ENCODE measurements at places on chromosomes 11 and 22.

DNA sequence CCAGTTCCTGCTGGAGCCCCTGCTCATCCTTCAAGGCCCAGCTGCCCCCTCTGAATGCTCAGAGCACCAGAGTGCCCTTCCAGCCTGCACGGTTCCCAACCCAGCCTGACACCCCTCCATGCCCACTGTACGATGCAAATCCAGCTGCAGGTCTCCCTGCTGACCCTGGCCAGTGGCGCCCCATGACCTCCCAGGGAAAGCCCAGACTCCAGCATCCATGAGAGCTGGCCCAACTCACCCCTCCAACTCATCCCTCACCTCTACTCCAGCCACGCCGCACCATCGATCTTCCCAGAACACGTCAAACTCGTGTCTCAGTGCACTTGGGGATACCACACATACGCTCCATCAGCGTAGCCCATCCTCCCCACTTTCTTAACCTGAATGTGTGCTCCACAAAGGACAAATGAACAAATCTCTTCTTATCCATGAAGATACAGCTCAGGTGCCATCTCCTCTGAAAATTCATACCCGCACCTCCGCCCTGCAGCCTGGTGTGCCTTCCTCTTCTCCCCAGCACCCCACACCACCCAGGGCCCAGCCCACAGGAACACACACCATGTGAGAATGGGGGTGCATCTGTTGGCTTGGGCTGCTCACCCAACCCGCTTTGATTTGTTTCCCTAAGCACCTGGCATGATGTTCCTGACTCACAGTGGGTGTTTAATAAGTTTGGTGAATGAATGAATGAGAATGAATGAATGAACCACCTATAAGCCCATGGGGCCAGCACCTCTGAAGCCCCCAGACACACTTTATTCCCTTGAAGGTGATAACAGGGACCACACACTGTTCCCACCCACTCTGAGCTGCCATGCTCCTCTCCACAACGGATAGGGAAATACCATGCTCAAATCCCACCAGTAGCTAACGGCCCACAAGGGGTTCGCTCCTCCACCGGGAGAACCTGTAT is 6.2 kb downstream of the PLA2G6 start:
- no peak for DNase-seq

GRCh38 chr22:23085785-23086184 is 15.5 kb downstream of the GNAZ start:
- DNase-seq = no peak

- DNase-seq = no peak
Measured at GRCh38 chr11:76229690-76230240, 23.5 kb upstream of the WNT11 start.

DNA sequence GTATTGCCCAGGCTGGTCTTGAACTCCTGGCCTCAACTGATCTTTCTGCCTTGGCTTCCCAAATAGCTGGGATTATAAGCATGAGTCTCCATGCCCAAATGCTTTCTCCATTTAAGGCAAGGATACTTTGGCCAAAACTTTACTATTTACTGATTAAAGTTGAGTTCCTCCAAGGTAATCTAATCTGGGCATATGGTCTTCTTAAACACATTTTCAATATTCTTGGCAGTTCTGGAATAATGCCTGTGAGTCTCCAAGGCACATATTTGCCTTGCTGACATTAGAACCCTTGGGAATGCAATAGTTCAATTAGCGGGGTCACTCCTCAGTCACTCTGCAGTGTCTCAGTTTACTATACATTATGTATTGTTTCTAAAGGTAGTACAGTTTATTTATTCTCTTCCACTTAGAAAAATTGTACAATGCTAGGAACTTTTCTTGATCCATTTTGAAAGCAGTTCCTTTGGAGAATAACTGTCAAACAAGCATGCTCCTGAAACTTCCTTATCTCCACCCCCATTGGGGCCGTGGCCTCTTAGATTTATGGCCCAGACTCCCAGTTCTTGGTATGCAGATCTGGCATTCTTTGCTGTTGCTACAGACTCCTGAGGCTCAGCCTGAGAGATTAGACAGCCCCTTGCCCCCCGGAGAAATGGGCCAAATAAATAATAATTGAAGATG is 13.1 kb upstream of the RAB38 start:
- no peak for DNase-seq

GRCh38 chr11:126817096-126817495 is 183.5 kb downstream of the KIRREL3 start:
- no peak for DNase-seq

DNA sequence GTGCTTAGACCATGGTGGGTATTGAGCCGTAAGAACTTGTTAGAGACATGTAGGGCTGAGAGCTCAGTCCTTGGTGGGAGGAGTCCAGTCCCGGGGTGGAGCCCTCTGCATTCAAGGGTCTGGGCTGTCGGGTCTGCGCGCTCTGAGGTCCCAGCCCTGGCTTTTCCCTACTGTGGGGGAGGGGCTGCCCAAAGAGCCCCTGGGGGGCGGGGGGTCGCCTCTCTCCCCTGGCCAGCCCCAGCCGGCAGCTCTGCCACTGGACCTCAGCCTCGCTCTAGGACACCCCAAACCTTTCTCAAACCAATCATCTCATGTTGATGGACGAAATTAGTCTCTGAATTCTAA is 1006.4 kb downstream of the BRD1 start:
- no peak for DNase-seq

DNA sequence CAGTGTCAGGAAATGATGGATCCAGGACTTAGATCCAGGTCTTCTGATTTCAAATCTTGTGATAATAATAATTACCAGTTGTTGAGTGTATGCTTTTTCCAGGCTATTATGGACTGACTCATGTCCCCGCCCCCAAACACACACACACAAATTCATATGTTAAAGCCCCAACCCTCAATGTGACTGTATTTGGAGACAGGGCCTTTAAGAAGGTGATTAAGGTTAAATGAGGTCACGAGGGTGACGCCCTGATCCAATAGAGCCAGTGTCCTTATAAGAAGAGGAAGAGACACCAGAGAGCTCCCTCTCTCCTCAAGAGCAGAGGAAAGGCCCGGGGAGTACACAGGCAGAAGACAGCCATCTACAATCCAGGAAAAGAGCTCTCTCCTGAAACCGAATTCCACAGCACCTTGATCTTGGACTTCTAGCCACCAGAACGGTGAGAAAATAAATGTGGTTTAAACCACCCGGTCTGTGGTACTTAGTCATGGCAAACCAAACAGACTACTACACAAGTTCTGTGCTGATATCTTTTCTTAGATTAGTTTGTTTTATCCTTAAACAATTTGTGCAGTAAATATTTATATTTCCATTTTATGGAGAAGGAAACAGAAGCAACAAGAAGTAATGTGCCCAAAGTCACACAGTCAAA is 8.2 kb downstream of the TMPRSS5 start:
- DNase-seq = no peak

DNA sequence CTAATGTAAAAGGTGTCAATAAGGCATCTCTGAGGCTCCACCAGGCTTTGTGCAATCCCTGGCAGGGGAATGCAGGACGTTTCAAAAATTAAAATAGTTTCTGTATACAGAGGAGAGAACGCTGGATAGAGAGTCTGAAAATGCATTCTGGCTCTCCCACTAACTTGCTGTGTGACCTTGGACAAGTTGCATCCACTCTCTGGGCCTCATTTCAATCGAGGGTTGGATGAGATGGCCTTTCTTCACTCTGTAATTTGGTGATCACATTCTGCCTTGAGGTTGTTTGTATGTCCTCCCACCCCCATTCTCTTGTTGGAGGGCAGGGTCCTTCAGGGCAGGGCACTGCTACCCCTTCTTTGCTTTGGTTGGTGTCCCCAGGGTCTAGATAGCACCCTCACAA is 78.5 kb downstream of the CACNG2 start:
- no peak for DNase-seq

GRCh38 chr11:109658190-109658589 is 236.2 kb downstream of the C11orf87 start:
- no peak for DNase-seq

GRCh38 chr11:68454767-68455166 is 5.8 kb upstream of the PPP6R3 start:
- no peak for DNase-seq

- no peak for DNase-seq
Measured at GRCh38 chr11:65854852-65855837, 2.8 kb downstream of the CFL1 start.

DNA sequence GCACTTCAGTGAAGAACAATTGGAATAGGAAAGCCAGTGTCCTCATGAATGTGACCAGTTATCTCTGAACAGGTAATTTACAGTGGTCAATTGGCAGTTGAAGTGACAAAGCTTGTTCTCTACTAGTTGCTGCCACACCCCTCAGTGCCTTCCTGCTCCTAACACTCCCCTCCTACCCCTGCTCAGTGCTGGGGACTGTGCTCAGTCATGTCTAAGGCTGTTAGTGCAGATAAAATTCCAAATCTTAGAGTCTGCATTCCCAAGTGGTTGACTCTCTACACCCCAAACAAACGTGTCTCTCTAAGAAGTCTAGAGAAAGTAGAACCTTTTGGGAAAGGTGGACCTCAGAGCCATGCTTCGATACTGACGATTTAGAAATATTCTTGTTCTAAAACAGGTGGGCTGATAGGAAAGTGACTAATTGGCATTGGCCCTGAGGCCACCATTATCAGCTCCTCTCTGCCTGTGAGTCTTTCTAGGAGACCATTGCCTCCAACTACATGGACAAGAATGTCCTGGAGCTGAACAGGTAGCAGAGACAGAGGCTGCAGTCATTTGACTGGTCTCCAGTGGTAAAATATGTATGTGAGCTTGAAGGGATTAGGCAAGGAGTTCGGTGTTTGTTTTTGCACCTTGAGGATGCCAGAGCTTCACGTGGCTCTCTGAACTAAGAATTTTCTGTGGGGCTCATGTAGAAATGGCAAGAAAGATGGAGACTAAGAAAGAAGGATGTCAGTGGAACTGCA is 22.1 kb upstream of the NNMT start:
- no peak for DNase-seq

- DNase-seq = no peak
Measured at GRCh38 chr11:105432241-105432995, 177.5 kb upstream of the GRIA4 start.

All from COLO829 (cell line).